ENCODE measurements at places on chromosomes 6 and 20. TPM values are rescaled to one million over a fixed set of nuclear protein-coding genes. Genes with fewer than 3 reads are reported as not detected.

NFATC2 gene
- 1.5 TPM for total RNA-seq

PSMB8 gene
- total RNA-seq, result 69.2 TPM

PKIG gene
- total RNA-seq, result 240 TPM

SYCP2 gene
- 0.19 TPM for total RNA-seq

SGK2 gene
- total RNA-seq, result 0.09 TPM

Measured in endothelial cell of coronary artery (primary cell).